NCI-H1105 (cell line): ENCODE measurements at places on chromosomes 5 and 9.

- no peak for DNase-seq
These were observed 21.3 kb upstream of the SPATA31E1 start for GRCh38 chr9:87861332-87861731.

DNA sequence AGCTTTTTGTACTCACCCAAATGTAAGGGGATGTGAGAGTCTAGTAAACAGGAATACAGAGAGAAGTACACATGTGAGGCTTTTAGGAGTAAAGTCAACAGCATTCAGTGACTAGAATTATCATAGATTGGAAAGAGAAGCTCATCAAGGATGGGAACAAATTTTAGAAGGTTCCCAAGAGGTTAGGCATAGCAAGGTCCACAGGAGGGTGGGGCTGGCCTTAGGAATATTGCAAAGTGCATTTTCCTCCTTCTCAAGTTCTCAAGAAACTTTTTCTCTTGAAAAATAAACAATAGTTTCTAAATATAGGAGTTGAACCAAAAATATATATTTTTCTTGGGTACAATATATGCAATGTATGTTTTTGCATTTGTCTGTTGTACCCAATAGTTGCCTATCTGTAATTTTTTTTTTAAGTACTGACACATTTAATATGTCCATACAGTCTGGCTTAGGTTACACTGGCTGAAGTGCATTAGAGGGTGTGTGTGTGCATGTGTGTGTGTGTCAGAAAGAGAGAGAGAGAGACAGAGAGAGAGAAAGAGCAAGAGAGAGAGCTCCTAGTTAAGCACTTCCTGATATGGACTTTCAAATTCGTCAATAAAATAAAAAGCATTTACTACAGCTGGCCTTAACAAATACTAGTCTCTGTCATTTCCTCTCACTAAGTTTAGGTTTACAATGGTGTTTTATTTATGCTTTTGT lies 62.2 kb downstream of the SNX18 start:
- DNase-seq = no peak

- no peak for DNase-seq
These were observed 90.6 kb upstream of the GRHPR start for GRCh38 chr9:37331871-37332270.

GRCh38 chr5:65924366-65925043 lies 1.9 kb upstream of the ERBIN start:
- no peak for DNase-seq

DNA sequence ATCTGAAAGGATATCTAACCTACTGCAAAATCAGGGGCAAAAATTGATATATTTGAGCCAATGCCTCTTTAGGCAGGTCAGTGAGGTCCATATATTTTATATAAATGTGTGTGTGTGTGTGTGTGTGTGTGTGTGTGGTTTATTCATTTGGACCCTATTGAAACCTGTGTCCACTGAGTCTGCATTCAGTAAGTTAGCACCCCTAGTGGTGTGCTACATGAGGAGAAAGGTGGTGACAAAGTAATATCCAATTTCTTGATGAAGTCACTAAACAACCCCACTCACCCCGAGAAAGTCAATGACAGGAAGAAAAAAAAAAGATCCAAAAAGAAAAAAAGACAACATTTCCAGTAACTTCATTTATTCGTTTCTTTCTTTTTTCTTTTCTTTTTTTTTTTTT lies 4.1 kb downstream of the FBXW11 start:
- DNase-seq = no peak

DNA sequence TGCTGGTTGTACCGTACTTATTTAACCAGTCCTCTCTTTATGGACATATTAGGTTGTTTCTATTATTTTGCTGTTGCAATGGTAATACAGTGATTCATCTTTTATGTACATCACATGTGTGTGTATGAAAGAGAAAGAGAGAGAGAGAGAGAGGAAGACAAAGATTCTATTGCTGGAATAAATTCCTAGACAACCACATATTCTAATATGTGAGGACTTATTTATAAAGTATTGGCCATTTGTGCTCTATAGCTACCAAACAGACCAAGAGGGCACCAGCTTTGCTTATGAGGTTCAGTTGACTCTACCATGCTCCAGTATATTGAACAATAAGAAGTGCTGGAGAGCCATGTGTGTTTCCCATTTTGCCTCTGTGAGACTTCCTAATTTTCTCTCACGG lies 513.5 kb downstream of the DMAC1 start:
- DNase-seq = no peak

GRCh38 chr9:132993511-132993939 lies 15.0 kb downstream of the GFI1B start:
- DNase-seq = no peak

DNA sequence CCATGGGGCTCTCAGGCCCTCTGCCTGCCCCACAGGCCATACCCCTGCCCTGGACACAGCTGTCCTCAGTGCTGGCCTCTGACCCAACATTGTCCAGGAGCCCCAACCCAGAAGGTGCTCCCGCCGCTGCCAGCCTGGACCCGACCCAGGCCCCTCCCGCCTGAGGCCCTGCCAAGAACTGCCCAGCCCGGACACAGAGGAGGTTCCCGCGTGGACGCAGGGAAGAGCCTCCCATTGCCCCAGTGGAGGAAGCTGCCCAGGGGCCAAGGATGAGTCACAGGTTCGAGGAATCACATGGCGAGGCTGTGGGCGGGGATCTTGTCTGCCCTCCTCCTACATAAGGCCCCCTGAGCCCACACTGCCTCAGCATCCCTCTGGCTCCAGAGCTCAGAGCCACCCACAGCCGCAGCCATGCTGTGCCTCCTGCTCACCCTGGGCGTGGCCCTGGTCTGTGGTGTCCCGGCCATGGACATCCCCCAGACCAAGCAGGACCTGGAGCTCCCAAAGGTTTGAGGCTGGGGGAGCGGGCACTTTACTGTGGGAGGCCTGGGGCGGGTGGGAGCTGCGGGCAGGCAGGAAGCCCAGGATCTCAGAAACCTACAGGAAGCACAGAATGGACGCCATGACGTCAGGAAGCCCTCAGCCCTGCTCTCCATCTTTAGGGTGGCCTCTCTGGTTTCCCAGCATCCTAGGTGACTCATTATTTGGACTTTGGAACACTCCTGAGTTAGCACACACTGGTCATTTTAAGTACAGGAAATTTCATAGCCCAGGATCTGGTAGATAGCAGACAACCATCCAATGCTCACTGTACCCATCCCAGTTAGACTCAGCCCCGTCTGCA lies at the start of gene PAEP:
Gene PAEP, plus strand, starts transcription at position 366 of the 844 bp plus-strand sequence.
- no peak for DNase-seq

DNA sequence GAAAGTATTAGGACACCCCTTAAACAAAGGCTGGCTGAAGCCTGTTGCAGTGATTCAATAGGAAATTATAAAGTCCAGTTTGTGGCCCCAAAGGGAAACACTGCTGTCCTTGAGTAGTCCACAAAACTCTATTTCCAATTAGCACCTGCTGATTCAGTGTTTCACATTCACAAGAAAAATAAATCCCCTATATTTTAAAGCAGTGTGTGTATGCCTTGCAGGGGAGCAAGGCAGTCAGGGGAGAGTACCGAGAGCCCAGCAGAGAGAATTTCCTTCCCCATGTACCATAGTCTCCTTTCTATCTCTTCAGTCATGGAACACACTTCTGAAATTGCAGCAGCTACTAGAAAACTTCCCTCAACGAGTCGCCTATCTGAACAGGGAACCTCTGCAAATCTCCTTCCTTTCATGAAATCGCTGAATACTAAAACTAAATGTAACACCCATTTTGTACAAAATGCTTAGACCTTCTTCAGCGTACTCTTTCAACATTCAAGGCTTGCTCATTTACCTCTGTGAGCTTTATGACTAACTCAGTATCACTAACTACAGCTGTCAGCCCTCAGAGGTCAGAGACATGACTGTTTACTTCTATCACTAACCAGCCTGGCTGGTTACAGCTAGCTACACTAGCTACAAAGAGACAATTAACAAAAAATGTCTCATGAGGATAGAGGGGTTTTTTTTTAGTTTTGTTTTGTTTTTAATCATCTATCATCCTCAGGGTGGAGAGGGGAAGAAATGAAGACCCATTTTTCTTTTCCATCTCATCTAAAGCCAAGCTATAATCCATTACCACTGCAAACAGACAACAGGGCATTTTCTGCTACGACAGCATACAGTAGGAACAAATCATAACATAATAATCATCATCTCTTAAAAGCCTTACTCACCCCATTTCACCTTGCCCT lies 188.7 kb downstream of the EBF1 start:
- no peak for DNase-seq

- no peak for DNase-seq
These were observed 125.9 kb downstream of the NUDT12 start for GRCh38 chr5:103436656-103437055.

DNA sequence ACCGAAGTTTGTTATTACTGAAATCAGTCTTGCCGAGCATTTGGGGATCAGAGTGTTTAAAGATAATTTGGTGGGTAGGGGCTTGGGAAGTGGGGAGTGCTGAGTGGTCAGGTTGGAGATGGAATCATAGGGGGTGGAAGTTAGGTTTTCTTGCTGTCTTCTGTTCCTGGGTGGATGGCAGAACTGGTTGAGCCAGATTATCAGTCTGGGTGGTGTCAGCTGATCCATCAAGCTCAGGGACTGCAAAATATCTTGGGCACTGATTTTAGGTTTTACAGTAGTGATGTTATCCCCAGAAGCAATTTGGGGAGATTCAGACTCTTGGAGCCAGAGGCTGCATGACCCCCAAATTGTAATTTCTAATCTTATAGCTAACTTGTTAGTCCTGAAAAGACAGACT lies 5.4 kb upstream of the ANKRD31 start:
- no peak for DNase-seq

GRCh38 chr9:136745389-136746154 lies 2.8 kb downstream of the LCN6 start:
- DNase-seq = no peak

DNA sequence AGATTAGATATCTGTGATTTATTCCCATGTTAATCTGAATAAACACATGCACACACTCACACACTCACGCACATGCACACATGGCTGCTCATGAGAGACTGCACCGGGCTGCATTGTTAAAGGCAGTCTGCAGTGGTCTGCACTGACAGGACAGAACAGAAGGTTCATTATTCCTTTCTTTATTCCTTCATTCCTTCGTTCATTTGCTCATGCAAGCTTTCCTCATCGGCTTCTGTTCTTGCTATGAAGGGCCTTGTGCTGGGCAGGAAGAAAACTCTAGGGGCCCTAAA lies 41.4 kb upstream of the FSTL4 start:
- no peak for DNase-seq

DNA sequence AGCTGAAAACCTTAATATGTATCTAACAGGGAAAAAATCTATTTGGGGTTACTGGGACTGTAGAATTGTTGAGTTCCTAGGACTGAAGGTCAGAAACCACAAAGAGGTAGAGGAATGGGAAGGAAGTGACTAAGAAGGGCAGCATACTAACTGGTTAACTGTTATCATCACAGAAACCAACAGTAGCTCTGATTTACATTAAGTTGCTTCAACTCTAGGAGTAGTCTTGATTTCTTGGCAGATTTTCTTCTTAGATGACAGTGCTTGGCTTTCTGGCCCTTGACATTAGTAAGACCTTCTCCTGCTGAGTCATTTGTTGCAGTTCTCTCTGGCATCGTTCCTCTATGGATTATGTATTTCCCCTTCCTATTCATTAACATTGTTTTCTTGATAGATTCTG lies 116.1 kb upstream of the RASA1 start:
- DNase-seq = no peak

GRCh38 chr9:136117916-136118319 lies 757 bp downstream of the TMEM250 start:
- DNase-seq = no peak

GRCh38 chr5:149824120-149824519 lies 94.0 kb downstream of the PPARGC1B start:
- no peak for DNase-seq
